ENCODE measurements at places on chromosomes 6 and 20.

DNA sequence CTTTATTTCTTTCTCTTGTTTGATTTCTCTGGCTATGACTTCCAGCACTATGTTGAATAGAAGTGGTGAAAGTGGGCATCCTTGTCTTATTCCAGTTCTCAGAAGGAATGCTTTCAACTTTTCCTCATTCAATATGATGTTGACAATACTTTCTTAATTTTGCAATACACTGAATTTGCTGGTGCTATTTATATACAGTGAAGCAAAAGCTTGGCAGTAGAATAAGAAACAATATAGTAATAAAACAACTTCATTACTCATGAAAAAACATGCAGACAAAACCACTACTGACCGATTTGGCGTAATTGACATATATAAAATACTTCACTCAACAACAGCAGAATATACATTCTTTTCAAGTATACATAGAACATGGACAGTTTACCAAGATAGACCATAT, 96.4 kb downstream of the CFAP61 start:
- DNase-seq, result no peak

- no peak for DNase-seq
These were observed 5.4 kb downstream of the EPM2A start for GRCh38 chr6:145729887-145730286.

DNA sequence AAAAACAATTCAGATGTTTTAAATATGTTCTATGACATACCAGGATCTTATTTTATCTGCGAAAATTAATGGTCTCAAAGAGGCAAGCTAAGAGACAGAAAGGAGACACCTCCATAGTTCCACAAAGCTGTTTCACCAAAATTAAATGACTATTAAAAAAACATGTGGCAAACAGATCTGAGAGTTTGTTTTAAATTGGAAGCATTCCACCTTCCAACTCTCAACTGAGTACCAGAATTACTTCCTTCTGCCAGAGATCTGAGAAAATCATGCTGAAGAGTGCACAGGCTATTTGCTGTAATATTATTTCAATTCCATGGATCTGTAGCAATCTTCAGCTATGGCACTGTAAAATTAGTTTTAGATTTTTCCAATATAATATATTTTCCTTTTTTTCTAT, 669.5 kb upstream of the MARCKS start:
- no peak for DNase-seq

DNA sequence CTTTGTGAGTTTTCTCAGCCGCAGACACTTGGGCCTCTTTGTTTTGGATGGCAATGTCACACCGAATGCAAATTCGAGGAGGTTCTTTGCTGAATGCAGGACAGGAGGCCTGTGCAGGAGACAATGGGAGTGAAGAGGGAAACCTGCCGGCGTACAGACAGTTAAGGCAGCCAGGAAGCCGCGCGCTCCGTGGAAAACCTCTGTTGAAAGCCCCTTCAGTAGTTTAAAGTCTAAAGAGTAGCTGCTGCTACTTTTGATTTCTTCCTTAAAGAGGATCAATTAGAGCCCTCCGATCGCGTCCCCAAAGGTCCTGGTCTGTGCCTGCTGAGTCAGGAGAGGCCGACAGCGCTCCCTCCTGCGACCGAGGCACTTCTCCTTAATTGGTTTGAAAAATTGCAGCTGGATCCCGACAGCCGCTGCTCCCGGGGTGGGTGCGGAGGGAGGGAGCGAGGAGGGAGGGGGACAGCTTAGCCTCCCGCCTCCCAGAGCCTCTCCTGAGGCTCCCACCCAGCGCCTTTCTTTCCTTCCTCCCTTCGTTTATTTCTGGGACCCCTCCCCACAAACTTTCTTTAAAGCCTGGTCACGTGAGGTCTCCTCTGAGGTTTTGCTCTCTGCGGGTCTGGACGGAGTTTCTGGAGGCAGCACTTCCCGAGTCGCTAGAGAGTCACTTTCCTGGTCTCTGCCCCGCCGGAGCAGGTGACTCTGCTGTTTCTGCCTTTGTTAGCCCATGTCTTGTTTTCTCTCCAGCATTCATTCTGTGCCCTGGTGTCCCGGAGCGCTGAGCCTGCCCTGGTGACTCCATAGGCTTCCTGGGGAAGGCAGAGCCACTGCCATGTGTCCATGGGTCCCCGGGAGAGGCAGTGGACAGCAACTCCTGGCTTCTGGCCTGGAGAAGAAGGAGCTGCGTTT, 22.3 kb upstream of the RPP40 start:
- DNase-seq, result no peak

- no peak for DNase-seq
These were observed 229.8 kb downstream of the SOX4 start for GRCh38 chr6:21823371-21823770.

All from stimulated activated CD4-positive, alpha-beta T cell treated with anti-CD3 and anti-CD28 coated beads, Interleukin-4, amount 100 ng/mL, for 4 hours (primary cell).